ENCODE measurements at places on chromosomes 7 and 10.

DNA sequence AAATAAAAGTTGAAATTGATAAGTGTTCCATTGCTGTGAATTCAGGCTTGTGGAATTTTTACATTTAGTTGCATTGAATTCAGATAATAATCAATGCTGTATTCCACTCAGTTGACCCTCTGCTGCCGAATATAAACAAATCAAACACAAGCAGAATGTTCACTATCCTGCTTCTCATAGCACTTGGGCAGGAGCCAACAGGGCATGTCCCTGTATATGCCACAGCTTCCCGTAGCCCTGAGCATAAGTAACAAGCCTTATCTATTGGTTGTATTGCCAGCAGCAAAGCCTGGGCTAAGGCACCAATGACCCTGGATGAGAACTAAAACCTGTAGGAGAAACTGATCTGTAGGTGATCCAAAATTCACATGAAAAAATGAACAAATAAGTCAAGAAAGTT, 145.9 kb downstream of the ARHGAP12 start:
- DNase-seq: no peak

DNA sequence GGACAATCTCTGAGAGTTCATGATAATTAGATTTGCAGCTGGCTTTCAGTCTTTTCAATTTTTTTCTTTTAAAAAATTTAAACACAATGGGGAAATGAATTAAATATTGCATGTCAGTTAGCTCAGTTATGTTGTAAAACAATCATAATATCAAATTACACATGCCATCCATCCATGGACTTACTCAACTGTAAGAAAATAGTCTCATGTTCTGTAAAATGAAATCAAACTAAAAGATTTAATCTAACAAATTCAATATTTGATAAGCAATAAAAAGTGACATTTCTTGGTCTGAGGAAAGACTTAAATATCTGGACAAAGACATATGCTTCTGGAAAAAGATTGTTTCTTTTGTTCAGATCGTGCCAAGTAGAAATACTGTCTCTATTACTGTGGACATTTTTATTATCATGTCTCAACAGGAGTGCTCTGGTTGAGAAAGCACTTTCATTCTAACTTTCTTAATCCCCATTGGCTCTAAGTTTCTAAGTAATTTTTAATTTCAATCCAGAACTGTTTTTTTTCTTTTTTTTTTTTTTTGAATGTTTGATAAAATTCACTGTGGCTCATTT, 179.2 kb upstream of the FAM3C start:
- no peak for DNase-seq

DNA sequence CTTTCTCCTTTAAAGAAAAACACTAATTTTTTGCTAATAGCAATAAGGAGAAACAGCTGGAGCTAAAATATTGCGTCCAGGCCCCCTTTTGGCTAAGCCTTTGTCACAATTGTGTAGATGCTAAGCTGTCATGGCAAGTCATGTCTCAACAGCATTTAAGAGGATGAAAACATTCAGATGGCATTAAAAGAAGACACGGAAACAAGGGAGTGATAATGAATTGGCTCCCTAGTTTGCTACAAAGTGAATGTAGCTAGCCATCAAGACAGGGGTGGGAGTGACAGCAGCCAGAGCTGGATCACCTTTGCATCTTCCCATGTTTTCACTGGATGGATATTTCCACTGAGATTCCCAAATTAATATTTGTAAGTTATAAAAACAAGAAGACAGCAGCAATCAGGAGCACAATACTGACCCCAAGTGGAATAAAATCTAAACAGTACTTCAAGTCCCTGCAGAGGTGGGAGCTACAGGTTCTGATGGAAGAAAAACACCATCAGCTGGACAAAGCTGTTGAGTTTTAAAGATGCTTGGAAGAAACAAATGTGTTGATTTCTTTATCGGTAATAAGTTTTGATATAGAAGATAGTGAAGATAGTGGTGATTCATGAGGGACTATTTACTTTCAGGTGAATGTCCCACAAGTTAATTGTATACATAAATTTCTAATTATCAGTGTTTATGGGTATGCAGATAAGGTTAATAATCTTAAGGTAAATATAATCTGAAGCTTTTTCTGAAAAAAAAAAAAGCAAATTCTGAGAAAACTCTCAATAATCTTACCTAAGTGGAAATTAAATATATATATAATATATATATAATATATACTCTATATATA, 129.4 kb downstream of the SLC16A9 start:
- no peak for DNase-seq

- no peak for DNase-seq
Observed at GRCh38 chr10:86598151-86598550, 56.2 kb upstream of the OPN4 start.

DNA sequence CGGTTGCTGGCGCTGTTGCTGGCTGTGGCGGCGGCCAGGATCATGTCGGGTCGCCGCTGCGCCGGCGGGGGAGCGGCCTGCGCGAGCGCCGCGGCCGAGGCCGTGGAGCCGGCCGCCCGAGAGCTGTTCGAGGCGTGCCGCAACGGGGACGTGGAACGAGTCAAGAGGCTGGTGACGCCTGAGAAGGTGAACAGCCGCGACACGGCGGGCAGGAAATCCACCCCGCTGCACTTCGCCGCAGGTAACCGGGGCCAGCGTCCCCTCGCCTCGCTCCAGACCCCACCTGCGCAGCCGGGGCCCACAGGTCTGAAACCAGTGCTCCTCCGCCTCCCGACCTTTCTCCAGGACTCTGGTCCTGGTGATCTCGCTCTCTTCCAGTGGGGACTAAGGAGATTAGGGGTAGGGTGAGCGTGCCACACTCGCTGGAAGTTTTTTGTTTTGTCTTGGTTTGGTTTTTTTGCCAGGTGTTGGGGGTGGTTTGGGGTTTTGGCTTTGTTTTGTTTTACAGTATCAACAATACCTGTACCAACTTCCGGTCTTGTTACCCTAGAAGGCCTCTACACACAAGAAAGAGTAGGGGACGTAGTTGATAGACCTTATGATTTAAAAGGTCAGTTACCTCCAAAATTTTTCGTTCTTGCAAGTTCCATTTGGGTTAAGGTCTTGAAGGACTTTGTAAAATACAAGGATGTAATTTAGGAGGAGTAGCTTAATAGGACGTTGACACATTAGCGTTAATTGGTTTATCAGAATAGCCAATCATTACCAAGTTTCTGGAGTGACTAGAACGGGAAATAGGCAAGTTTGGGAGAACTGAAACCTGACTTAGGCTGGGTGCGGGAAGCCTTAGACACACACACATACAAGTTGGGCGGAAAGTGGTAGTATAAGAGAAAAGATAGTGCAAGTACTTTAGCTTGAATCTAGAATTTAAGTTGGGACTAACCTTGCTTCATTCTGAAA, 704 bp downstream of the TNKS2 start:
- DNase-seq: peak; percentile 50

DNA sequence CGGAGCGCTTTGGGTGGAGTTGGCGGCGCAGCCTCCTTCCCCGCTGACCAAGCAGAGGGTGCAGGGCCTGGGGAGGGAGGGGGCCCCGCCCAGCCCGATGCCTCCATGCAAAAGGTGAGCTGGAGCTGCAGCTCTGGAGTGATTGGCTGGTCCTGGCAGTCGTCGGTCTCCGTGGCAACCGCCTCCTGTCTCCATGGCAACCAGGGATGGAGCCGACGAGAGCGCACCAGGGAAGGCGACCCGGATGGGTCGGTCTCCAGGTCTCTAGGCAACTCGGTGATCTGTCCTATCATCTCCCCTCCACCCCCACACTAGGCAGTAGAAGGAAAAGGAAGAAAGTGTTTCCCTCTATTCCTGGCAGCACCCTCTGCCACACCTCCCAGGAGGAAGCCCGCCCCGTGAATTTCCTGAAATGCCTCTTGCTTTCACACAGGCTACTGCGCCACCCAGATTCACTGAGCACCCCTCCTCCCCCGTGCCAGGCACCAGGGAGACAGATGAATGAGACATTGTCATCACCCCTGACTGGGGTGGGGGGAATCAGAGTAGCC, 647 bp upstream of the NACAD start:
- DNase-seq: no peak

- no peak for DNase-seq
Observed at GRCh38 chr7:50304129-50304910, at the start of gene IKZF1. TSS of gene IKZF1 (plus strand) at chr7:50304716. CDS start at chr7:50319062, 14,346 bp downstream.

GRCh38 chr10:58348571-58349033, 13.8 kb downstream of the UBE2D1 start:
- DNase-seq: no peak

DNA sequence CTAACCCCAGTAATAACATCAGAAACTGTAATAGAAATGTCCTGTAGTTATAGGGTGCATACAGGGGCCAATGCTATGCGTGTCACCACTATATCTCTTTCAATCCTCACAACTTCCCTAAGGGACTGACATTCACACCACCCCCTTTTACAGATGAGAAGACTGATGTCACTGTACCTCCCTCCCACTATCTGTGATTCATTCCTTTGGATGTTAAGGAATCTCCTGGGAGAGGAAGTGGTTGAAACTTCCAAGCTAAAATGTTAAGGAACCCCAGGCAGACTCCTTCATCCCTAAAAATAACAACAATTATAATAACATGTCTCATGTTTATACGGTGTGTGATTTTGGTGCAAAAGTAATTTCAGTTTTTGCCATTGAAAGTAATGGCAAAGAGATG, 5.4 kb downstream of the COL13A1 start:
- no peak for DNase-seq

GRCh38 chr10:59283456-59284091, 78.8 kb downstream of the FAM13C start:
- no peak for DNase-seq

DNA sequence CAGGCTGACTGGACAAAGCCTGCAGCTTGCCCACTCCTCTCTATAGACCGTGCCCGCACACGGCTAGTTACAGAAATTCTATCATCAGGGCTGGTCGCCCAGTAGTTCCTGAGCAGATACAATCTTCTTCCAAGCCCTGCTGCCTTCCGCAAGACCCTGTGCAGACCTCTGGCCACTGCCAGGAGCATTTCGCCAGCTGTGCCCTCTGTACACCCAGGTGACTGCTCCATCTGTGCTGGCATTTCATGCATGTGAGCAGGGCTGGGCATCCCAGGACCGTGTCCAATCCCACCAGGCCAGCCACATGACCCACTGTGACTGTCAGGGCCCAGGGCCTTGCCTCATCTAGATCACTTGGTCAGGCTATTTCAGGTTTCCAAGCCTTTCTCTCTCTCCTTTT, 36.9 kb downstream of the HSPA12A start:
- no peak for DNase-seq

- DNase-seq: no peak
Observed at GRCh38 chr7:42106562-42106961, 130.4 kb downstream of the GLI3 start.

GRCh38 chr7:78159545-78159944, 361.0 kb downstream of the PHTF2 start:
- DNase-seq: no peak

DNA sequence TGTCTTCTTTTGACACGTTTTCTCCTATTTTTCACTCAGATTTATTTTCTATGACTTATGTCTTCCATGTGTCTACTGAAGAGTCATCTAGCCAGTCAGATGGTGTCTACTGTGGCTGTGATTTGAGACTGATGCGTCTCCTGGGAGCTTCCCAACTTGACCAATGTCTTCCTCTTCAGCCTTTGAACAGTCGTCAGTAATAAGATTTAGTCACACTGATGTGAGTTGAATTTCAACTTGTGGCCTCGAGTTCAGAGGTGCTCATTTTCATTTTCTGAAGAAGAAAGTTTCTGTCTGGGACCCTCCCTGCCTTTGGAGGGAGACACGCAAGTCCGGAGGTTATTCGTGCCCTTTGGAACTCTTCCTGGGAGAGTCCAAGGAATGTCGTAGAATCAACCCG, 221.9 kb upstream of the INHBA start:
- DNase-seq: no peak

DNA sequence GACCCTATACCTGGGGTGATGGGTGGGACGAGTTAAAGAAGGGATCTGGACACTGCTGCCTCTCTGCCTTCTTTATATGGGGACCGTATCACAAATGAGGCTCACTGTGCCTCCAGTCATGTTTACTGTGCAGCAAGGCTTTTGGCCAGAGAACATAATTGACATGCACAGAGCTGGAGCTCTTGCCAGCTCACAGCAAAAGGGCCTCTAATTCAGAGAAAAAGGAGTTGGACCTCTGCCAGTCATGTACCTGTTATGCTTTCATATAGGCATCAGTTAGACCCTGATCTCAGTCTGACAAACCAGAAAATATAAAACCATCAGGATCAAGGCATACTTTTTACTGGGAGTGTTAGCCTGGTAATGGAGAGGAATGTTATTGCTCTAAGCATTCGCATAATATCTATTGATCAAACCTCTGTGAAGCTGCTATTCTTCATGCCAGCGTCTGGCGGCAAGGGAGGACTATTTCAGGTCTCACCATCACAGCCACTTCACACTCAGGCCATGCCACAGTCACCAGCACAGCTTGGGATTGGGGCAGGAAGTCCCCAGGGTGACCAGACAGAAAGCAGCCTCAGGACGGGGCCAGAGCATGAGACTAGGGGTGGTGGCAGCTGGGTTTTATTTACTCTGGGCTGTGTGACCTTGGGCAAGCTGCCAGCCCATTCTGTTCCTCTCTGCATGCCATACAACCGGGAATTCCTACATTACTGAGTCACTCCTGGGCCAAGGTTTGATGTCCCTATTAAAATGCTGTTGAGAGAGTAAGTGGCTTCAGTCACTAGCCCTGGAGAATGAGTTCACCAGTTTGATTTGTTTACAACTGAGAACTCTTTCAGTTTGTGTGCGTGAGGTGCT, 90.1 kb downstream of the NPSR1 start:
- DNase-seq: no peak

DNA sequence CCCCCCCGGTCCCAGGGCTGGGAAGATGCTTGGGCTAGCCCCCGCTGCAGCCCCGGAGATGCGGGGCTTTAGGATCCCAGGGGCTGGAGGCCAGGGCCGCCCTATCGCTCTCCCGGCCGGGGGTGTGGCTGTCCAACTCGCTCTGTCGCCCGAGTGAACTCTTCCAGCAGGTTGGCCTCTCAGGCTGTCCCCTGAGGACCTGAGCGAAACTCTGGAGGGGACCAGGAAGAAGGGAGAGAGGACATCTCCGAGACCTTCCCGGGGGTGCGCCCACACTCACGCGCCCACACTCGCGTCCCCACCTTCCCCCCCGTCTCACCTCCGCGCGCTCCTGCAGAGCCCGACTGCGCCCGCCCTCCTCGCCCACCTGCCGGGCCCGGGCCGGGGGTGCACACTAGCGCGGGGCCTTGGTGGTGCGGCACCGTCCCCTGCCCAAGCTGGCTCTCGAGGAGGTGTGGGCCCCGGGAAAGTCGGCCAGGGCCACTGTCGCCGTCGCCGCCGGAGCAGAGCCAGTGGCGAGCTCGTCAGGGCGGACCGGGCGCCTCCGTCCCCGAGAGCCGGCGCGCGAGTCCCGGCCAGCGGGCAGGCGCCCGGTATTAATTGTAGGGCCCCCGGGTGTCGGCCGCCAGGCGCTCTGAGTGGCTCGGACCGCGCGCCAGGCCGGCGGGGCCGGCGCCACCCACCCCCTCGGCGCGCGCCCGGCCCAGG, 101.7 kb upstream of the SVIL start:
- DNase-seq: peak; percentile 12

- no peak for DNase-seq
Observed at GRCh38 chr7:14340393-14341074, 351.1 kb upstream of the ETV1 start.

- no peak for DNase-seq
Observed at GRCh38 chr7:46152696-46153095, 231.6 kb upstream of the IGFBP3 start.

GRCh38 chr7:36894190-36894589, 169.9 kb upstream of the AOAH start:
- no peak for DNase-seq

Measured in T-helper 17 cell (primary cell).